ENCODE measurements at places on chromosomes 4 and X.

GRCh38 chr4:45750721-45751120, 373.1 kb downstream of the GABRG1 start:
- no peak for DNase-seq

- no peak for DNase-seq
These were observed 15.4 kb upstream of the TBC1D19 start for GRCh38 chr4:26568446-26568994.

GRCh38 chr4:104365618-104366017, 129.1 kb downstream of the CXXC4 start:
- DNase-seq = no peak

GRCh38 chr4:159150821-159151390, 48.0 kb downstream of the RAPGEF2 start:
- DNase-seq = no peak

DNA sequence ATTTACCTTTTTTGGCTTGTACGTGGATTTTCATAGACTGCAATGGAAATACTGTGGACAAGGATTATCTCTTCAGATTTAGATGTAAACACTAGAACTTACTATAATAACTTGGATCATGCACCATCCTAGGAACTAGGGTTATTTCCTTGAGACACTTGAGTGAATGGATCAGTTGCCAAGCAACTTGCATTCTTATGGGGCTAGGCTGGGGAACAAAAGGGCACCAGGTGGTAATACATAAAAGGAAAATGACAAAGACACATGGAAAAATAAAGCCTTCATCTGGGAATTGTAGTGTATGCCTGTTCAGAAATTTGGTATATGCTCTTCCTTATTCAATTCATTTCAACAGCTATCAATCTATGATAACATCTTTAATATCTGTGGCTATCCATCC, 247.1 kb downstream of the SPRY1 start:
- DNase-seq = no peak

- DNase-seq = no peak
These were observed 40.5 kb downstream of the FRYL start for GRCh38 chr4:48739560-48740019.

- no peak for DNase-seq
These were observed 120.9 kb upstream of the TBL1X start for GRCh38 chrX:9343971-9344370.

GRCh38 chr4:107710493-107711459, 9.3 kb downstream of the PAPSS1 start:
- no peak for DNase-seq

- no peak for DNase-seq
These were observed 115.4 kb downstream of the PARM1 start for GRCh38 chr4:75048208-75048879.

- DNase-seq = no peak
These were observed 2.5 kb downstream of the SLC25A6 start for GRCh38 chrX:1389181-1389992.

GRCh38 chrX:34764852-34765361, 107.8 kb upstream of the TMEM47 start:
- DNase-seq = no peak

DNA sequence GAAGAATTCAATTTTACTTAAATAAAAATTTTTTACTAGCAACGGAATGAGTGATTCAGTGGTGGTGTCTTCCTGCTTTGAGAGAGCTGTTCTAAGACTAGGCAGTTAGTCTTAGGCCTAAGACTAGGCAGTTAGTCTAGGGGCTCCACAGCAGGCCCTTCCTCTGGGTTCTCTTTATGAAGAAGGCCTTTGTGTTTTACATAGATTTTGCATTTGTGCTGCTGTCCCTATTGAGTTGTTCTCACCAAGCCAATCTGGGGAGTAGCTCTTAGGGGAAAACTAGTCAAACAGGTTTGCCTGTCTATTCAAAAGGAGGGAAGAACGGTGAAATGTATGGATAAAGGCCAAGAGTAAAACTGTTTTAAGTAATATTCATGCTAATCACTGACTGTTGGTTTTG, 7.6 kb downstream of the UGT8 start:
- DNase-seq = no peak

- no peak for DNase-seq
These were observed 74.4 kb downstream of the MTMR1 start for GRCh38 chrX:150767475-150768131.

- DNase-seq = no peak
These were observed 94.3 kb downstream of the TEX13A start for GRCh38 chrX:105126201-105126600.

DNA sequence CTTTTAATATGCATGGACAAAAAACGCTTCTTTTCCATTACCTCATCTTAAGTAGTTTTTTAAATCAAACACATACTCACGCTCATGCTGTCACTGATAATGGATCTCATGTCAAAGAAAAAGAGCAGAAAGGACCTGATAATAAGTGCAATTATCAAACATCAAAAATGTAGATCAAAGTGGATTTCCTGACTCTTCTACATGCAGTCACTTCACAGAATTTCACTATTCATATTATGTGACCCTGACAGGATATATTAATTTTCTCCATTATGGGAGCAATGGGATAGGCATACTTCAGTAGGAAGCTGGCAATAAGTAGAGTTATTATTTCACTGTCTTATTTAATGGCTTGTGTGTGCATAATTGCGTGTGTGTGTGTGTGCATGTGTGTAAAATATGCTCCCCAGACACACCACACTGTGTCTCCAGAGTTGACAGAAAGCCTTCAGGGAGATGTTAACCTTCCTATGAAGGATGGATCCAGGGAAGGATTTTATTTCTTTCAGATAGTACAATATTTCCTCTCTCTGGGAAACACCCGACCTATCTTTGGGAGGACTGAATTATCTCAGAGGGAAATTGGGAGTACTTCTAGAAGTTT, 445.2 kb downstream of the SH2D1A start:
- no peak for DNase-seq

DNA sequence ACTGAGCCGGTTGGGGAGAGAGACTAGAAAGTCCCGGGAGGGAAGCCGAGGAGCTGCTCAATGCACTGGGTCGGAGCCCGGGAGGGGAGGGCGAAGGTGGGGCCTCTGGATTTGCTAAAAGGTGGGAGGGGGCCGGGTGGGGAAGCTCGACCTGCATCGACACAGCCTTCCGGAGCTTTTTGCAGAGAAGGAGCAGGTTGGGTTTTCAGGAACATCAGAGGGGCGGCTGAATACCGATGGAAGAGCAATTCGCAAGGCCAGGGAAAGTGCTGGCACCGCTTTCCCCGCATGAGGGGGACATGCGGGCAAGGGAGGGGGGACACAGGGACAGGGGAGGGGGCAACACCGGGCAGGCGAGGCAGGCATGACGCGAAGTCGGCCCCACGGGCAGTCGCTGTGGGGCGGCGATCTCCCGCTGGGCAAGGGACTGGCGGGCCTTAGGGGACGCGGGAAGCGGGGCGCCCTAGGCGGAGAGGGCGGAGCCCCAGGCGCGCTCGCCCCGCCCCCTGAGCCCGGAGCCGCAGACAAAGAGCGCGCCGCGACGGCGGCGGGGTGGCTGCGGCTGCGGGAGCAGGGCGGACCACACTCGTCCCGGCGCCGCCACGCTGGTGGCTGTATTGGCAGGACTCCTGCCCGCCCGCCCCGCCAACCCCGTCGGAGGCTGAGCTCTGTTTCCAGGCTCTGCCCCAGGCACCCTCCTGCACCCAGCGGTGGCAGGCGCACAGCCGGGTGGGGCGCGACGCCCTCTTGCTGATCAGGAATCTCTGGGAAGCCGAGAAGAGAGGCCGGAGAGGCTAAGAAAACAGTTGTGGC, 11.6 kb downstream of the PDZD4 start:
- peak; percentile 54 for DNase-seq

GRCh38 chrX:10904220-10904619, 206.9 kb upstream of the HCCS start:
- DNase-seq = no peak
